ENCODE measurements at places on chromosomes 4 and X. TPM values are rescaled to one million over a fixed set of nuclear protein-coding genes. Genes with fewer than 3 reads are reported as not detected.

TXK gene
- total RNA-seq, result 12.5 TPM

THOC2 gene
- total RNA-seq, result 91.2 TPM

NIPAL1 gene
- total RNA-seq, result 2.0 TPM

MTNR1A gene
- total RNA-seq, result not detected

SCARB2 gene
- 1.4 TPM for total RNA-seq

PASD1 gene
- total RNA-seq, result not detected

CT45A5 gene
- not detected for total RNA-seq

TMEM47 gene
- total RNA-seq, result not detected

STPG2 gene
- not detected for total RNA-seq

CDKL5 gene
- total RNA-seq, result 0.73 TPM

OPN1MW gene
- total RNA-seq, result not detected

TLL1 gene
- total RNA-seq, result not detected

RPS6KA6 gene
- not detected for total RNA-seq

SLC10A4 gene
- total RNA-seq, result 0.10 TPM

PITX2 gene
- total RNA-seq, result not detected

TENM3 gene
- not detected for total RNA-seq

BBS7 gene
- total RNA-seq, result 20.2 TPM

UNC5C gene
- not detected for total RNA-seq

IL1RAPL2 gene
- total RNA-seq, result not detected

KDR gene
- total RNA-seq, result not detected

ART3 gene
- total RNA-seq, result 0.47 TPM

SLC9A6 gene
- 12.7 TPM for total RNA-seq

AMBN gene
- total RNA-seq, result not detected

FRMPD4 gene
- not detected for total RNA-seq

OR13H1 gene
- total RNA-seq, result not detected

AVPR2 gene
- total RNA-seq, result not detected

CENPU gene
- 80.3 TPM for total RNA-seq

ADAM29 gene
- total RNA-seq, result not detected

WNK3 gene
- 0.02 TPM for total RNA-seq

HERC6 gene
- 6.0 TPM for total RNA-seq

UGT2B7 gene
- not detected for total RNA-seq

FAM184B gene
- not detected for total RNA-seq

TRO gene
- 1.3 TPM for total RNA-seq

ZXDA gene
- 3.6 TPM for total RNA-seq

DSPP gene
- not detected for total RNA-seq

FRMD7 gene
- total RNA-seq, result not detected

SNCA gene
- 0.18 TPM for total RNA-seq

BEX5 gene
- 0.86 TPM for total RNA-seq

IGSF1 gene
- total RNA-seq, result not detected

TNMD gene
- total RNA-seq, result not detected

MTM1 gene
- 24.1 TPM for total RNA-seq

STK26 gene
- 57.1 TPM for total RNA-seq

NXF2 gene
- not detected for total RNA-seq

SPANXN4 gene
- not detected for total RNA-seq

PAGE2B gene
- not detected for total RNA-seq

HTN1 gene
- total RNA-seq, result not detected

GYG2 gene
- not detected for total RNA-seq

YIPF7 gene
- total RNA-seq, result not detected

CTAG1A gene
- not detected for total RNA-seq

HSPA4L gene
- 3.8 TPM for total RNA-seq

XK gene
- 0.39 TPM for total RNA-seq

FGF2 gene
- total RNA-seq, result 17.8 TPM

GASK1B gene
- not detected for total RNA-seq

PPARGC1A gene
- total RNA-seq, result not detected

ZBTB33 gene
- 13.0 TPM for total RNA-seq

SSX1 gene
- not detected for total RNA-seq

Measured in activated T-helper 1 cell treated with anti-CD3 and anti-CD28 coated beads, Interleukin-12 subunit alpha, Interleukin-12 subunit beta, Interleukin-2, Interleukin-4 antibody, amounts not matched to agents 30 ng/mL and 10 ng/mL and 1 ng/mL, durations not matched to agents 14 hours and 24 hours and 36 hours (primary cell).